ENCODE measurements at places on chromosomes 11 and 22.

- DNase-seq, result no peak
These were observed 18.4 kb upstream of the RPS3 start for GRCh38 chr11:75380716-75381420.

DNA sequence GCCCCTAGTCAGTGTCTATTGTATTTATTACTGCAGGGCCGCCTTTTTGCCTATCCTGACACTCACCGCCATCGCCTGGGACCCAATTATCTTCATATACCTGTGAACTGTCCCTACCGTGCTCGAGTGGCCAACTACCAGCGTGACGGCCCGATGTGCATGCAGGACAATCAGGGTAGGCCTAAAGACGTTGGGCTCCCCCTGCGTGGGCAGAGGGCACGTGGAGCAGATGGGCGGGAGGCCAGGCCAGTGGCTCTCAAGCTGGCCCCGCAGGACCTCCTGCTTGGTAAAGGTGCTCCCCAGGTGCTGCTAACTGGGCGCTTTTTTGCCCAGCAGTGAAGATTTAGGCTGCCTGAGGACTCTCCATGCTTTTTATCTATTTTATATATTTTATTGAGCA is 22.5 kb downstream of the CAT start:
- DNase-seq, result no peak

- no peak for DNase-seq
These were observed 1434.8 kb downstream of the TBC1D22A start for GRCh38 chr22:48197189-48197690.

GRCh38 chr11:72140661-72141060 is 5.1 kb downstream of the FOLR3 start:
- DNase-seq, result no peak

DNA sequence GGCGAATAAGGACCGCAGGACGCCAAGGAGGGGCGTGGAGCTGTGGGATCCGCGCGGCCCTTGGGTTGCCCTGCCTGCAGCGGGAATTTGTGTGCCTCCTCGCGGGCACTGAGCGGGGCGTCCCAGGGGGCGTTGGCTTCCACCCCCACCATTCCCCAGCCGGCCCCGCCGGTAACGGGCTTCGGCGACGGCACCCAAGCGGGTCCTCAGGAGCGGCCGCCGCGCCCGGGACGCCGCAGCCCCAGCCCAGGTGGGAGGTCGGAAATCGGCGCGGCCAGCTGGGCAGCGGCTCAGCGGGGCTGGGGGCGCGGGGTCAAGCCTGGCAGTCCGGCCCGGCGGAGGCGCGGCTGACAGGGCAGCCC is 320 bp downstream of the CLTCL1 start:
- DNase-seq, result no peak

DNA sequence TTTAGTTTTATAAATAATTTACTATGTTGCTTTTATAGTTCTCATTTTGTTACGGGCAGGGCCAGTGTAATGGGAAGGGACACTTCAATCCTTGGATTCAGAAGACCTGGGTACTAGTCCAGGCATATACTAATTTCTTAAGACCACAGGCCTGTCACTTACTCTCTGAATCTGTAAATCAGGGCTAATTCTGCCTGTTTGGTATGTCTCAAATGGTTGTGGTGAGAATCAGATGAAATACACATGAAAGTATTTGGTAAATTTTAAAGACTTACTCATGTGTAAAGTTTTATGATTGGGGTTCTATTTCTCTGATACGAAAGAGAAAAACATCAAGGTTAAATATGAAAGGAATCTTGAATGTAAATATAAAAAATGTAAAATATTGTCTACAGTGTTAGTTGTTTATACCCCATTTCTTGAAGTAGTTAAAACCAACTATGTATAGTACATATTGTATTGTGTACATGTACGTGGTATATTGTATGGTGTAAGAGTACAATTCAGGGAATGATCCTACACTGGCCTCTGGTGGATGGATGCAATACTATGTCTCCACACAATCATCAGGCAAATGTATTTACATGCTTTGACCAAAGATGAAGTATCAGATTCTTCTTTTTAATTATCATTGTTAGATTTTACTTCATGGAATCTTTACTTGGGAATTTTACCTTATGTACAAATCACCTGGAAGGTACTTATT is 24.5 kb upstream of the RAG2 start:
- no peak for DNase-seq

- DNase-seq, result no peak
These were observed 67.2 kb downstream of the PPP2R1B start for GRCh38 chr11:111698852-111699559.
